Nephron progenitor cell (in vitro differentiated cells): ENCODE measurements at places on chromosomes 11 and 22.

DNA sequence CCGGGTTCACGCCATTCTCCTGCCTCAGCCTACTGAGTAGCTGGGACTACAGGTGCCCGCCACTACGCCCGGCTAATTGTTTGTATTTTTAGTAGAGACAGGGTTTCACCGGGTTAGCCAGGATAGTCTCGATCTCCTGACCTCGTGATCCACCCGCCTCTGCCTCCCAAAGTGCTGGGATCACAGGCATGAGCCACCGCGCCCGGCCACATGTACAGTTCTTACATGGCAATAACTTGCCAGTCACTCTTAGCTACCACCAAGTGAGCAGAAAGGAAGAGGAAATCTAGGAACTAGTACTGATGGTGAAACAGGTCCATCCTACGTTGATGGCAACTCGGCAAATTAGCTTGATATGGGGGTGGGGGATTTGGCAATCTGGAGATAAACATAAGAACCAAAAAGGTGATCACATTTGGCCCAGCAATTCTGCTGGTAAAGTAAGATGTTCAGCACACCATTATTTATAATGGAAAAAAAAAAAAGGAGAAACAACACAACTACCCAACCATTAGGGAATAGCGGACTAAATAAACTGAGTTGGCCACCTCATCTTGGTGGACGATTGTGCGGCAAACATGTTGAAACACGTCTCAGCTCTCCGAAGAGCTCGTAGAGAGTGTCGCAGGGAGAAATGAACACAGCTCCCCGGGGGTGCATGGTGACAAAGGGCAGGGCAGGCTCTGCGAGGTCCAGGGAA is 5.3 kb downstream of the NLRP6 start:
- no peak for DNase-seq

DNA sequence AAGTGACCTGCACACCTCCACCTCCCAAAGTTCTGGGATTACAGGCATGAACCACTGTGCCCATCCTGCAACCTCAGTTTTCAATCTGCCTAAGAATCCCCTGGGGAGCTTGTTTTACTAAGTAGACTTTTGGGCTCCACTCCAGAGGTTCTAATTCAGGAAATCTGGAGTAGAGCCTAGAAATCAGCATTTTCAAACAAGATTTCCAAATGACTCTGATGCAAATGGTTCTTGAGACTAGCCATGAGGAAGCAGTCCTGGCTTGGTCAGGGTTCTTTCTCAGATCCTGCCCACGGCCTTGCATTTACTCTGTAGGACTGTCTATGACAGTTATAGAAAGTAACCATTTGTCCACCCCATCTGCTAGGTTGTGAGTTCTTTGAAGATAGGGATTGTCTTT is 1.6 kb upstream of the KCNE3 start:
- no peak for DNase-seq

- no peak for DNase-seq
Measured at GRCh38 chr22:45775569-45776312, 104.1 kb downstream of the ATXN10 start.

GRCh38 chr11:94801866-94802460 is 33.8 kb downstream of the AMOTL1 start:
- DNase-seq: no peak

DNA sequence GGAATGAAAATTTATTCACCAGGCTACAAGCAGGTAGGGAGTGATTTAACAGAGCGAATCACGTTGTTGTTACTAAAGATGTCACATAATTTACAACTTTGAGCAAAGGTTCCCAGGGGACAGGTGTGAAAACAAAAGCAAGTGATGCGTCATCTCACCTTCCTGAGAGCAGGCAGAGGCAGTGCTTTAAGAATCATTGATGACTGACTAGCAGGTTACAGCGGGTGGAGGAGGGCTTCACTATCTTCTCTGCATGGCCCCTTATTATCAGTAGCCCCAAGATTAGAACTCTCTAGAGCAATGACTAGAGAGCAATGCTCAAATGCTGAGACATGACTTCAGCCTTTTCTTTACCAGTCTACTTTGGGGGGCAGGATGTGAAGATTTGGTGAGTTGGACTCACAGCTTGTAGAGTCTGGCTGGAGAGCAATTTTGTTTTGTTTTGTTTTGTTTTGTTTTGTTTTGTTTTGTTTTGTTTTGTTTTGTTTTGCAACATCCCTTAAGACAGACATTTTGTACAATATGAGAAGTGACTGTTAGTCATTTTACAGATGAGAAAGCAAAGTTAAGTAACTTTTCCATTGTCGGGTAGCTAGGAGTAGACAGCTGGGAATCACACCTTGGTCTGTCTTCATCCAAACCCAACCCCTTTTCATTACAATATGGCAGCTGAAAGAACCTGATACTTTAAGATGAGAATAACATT is 84.8 kb downstream of the SLC1A2 start:
- no peak for DNase-seq

GRCh38 chr11:110490886-110491285 is 61.1 kb downstream of the FDX1 start:
- DNase-seq: no peak

GRCh38 chr22:26326803-26327202 is 102.3 kb upstream of the ASPHD2 start:
- DNase-seq: no peak

DNA sequence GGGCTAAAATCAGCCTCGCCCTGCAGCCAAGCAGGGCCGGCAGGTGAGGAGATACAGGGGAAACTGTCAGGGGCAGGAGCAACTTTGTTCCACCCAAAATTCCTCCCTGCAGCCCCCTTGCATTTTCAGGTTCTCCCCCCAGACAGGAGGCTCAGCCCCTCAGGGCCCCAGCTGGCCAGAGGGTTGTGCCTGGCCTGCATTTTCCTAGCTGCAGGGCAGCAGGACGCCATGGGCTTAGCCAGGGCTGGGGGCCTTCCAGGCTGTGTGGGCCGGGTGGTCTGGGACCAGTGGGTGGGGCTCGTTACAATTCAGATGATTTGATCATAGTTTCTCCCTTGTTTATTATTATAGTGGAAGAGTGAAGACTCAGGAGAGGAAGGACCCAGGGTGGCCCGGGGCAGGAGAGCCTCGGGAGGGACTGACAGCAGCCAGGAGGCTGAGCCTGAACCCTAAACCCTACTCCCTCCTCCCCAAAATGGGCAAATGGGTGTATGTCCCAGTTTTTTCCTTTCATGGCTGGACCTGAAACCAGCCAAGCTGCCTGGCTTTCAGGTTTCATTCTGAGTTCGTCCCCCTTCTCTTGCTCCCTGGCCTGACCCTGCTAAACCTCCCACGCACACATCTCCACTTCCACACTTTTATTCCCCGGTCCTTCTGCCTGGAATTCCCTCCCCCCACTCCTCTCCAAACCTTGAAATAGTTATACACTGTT is 40.0 kb downstream of the AHNAK start:
- no peak for DNase-seq

DNA sequence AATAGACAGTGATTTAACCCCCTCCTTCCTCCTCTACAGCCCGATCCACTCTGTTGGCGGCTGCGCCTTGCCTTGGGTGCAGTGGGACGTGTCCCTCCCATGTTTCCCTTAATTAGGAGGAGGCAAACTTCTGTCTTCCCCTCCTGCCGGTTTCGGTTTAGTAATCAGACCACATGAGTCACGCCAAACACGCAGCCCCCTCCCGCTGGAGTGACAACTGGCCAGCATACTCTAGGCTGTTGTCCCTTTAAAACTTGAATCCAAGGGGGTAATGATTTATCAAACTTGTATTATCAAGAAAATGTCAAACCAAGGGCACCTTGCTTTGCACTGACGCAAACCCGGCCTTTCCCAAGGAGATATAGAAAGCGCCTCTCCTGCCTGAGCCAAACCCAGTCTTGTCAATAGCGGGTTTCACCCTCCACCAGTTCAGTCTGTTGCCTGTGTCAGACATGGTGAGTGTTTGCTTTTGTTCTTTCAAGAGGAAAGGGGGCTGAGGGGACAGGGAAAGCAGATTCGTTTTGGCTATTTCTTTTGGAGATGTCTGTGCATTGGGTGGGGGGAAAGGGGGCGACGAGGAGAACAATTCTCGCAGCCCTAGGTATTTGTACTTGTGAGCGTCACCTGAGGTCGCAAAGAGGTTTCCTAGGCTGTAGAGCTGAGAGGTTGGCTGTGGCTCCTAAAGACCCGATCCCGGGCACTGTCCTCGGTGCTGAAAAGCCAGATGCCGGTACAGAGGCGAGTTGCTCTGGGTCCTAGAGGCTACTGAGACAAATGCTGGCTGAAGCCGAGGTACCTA is at the start of gene SLC6A5:
TSS of gene SLC6A5 (plus strand) at position 388 of the 799 bp plus-strand sequence. CDS start at position 453, 65 bp downstream.
- peak; percentile 93 for DNase-seq

DNA sequence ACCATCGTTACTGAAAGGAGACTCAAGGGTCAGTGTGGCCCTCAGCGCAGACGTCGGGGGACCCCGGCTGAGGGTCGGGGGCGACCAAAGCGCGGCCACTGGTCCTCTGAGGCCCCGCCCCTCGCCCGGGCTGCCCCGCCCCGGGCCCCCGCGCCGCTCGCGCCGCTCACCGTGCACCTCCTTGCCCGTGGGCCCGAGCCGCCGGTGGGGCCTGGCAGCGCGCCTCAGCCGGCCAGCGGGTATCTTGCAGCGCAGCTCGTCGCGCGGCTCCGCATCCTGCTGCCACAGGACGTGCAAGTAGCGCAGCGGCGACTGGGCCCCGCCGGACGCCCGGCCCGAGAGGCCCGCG is 419 bp downstream of the ANKRD54 start:
- no peak for DNase-seq

- no peak for DNase-seq
Measured at GRCh38 chr11:13367115-13367514, 89.5 kb downstream of the BMAL1 start.

DNA sequence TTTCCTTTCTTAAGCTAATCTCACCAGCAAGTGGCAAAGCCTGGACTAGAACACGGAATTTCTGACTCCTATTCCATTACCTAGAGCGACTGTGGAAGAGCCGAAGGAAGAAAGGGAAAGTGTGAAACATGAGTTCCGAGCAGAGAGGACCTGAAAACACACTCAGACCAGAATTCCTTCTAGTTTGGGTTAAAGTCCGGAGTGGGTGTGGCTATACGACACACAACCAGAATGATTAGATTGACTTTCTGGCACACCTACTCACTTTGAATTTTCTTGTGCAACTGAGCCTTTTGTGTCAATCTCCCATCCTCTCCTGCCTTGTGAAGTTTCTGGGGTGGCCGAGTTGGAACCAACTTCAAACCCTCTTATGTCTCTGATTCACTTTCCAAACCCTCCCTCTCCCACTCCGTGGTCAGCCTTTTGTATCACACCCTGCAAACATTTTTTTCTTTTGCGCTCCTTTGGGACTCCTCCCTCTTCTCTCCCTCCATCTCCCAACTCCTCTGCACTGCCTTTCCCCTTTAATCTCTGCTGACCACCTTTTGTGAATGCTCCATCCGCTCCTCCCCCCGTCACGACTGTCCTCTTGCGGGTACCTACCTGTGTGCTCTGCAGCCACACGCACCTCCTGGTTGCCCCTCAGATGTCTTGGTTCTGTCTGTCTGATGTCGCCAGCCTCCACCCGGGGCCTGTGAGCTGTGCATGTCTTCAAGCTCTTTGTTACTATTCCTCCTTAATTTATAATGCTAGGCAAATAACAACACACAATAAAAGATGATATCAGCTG is 86.3 kb upstream of the BLID start:
- DNase-seq: peak; percentile 25

DNA sequence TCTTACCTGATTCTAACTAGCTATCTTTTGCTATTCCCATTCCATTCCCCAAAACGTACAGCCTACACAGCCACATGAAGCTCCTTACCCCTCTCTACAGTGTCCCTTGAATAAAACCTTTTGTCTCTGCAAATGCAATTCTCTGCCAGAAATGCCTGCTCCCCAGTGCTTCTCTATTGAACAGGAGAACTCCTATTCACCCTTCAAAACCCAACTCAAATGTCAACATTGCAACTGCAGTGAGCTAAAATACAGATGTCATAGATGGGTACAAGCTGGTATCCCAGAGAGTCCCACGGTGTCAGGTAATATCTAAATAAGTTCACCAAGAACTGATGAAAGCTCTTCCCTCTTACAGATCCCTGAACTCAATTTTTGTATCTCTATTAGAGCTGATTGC is 421.7 kb downstream of the INSC start:
- no peak for DNase-seq

- DNase-seq: no peak
Measured at GRCh38 chr22:41565403-41566054, 4.7 kb downstream of the CSDC2 start.

GRCh38 chr11:133841279-133842043 is 3.9 kb downstream of the SPATA19 start:
- no peak for DNase-seq

DNA sequence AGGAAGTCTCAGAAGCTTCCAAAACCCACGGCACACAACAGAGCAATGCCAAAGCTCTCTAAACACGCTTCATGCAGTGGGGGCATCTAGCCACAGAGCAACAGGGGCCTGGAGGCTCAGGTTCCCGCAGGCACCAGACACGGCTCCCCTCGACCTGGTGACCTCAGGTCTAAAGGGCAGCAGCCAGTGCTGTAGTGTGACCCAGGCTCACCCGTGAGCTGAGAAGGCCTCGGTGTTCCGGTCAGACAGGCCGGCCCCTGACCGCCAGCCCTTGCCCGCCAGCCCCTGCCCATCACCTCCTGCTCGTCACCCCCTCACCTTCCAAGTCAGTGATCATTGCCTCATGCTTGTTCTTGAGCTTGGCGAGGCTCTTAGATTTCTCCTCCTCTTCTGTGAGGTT is 45.7 kb downstream of the APOL1 start:
- DNase-seq: no peak

- no peak for DNase-seq
Measured at GRCh38 chr22:29689206-29689879, 30.5 kb upstream of the CABP7 start.

- DNase-seq: no peak
Measured at GRCh38 chr22:22689621-22690345, 45.4 kb downstream of the GGTLC2 start.

GRCh38 chr11:19602891-19603290 is 109.7 kb upstream of the NAV2 start:
- no peak for DNase-seq

GRCh38 chr22:46129390-46130041 is 20.8 kb upstream of the PPARA start:
- DNase-seq: no peak
